ENCODE measurements at places on chromosomes 16 and 17. TPM values are rescaled to one million over a fixed set of nuclear protein-coding genes. Genes with fewer than 3 reads are reported as not detected.

DNA sequence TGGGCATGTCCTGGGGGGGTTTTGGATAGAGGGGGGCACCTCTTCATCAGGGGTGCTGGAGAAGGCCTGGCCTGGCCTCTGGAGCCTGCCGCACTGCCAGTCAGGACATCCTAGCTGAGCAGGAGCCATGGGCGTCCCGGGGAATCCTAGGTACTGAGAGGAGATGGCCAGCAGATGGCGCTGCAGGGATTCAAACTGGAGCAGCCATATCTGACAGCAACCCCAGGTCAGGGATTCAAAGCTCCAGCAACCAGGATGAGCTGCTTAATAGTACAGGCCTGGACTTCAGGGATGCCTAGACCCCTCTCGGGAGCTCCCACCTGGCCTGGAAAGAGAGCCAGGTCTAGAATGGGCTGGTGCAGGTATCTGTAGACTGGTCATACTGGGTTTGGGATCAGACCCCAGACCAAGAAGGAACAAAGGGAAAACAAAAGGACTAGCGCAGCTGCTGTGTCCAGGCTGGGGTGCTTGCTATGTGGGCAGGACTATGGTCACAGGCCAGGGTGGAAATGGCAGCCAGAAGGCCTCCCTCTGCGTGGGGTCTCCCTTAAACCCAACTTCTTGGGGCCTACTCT is 306.9 kb upstream of the RBFOX1 start:
- peak; percentile 56 for DNase-seq

DNA sequence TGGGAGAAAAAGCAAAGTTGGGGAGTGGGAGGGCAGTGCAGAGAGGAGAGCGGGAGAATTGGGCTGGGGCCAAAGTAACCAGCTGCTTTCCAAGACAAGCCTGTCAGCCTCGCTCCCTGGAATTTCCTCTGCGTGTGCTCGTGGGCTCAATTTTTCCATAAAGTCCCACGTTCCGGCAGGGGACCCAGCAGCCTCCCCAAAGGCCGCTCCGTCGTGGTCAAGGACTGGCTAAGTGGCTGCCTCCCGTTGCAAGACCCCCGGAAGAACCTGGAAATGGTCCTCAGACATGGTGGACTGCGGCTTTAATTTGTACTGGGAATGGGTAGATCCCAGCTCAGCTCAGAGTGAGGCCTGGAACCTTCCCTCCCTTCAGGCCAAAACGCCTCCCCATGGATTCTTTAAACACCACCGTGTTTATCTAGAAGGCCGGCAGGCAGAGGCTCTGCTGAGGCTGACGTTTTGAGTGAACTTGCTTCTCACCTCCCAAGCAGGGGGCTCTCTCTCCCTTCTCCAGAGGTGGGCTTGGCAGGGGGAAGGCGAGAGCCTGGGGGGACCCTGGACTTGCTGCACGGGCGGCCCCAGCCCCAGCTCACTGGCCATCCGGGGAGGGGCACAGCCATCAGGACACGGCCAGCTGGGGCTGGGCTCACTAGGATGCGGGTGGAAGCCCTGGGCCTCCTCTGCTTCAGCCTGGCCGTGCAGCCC is 190.0 kb downstream of the C16orf95 start:
- DNase-seq: no peak

DNA sequence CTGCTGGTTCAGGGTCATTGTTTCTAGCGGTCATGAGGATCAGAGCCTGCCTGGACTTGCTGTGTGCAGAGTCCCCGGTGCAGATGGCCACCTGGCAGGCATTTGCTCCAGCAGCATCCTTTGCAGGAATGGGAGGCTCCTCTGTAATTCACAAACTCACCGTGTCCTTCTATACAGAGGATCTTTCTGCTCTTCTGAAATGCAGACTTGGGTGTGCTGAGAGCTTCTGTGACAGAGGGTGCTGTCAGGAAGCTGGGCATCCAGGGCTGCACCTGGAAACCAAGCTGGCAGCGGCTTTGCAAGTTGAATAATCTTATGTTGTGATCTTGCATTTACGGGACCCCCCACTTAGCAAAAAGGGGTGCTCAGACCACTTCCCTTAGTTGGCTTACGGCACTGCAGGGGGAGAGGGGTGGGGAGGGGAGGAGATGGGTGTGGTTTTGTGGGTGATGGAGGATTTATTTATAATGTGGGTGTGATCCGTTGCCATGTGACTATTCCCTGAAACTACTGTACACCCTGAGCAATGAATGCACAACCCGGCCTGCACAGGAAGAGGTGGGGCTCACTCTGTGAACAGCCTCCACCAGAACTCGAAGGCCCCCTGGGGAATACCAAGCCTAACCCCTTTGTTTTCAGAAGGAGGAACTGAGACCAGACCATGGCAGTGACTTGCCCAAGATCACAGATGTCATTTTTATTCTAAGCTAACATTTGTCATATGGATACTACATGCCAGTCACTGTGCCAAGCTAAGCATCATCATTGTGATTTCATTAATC is 178.3 kb downstream of the PRKCB start:
- DNase-seq: no peak

GRCh38 chr16:15897834-15898254 is 9.4 kb upstream of the CEP20 start:
- no peak for DNase-seq

DNA sequence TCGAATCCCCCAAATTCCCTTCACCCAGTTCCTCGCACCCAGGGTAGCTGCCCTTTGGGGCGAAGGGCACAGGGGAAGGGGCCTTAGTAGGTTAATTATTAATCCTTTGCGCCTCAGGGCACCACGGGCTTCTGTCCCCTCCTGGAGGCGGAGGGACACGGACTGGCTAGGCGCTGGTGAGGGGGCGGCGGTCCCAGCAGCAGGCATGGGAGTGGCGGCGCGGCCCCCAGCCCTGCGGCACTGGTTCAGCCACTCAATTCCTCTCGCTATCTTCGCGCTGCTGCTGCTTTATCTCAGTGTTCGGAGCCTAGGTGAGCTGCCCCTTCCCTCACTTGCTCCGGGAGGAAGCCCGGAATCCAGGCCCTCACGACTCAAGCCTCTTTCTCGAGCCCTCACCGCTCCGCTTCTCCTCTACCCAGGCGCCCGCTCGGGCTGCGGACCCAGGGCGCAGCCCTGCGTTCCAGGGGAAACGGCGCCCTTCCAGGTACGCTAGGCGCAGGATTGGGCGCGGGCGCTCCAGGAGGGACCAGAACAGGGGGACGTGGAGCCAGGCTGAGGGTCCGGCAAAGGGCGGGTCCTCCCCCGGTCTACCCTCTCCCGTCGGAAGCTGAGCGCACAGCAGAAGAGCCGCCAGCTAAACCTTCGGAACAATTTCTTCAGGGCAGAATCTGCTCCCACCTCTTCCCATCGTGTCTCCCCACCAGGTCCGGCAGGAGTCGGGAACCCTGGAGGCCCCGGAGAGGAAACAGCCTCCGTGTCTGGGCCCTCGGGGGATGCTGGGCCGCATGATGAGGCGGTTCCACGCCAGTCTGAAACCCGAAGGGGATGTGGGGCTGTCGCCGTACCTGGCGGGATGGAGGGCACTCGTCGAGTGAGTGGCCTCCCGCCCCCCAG is at the start of gene GLTPD2:
Gene GLTPD2 (plus strand): TSS at position 158 of the 894 bp plus-strand sequence. CDS start 48 bp downstream, at position 206.
- DNase-seq: no peak

Gene MFAP4
- 9.2 TPM for total RNA-seq

DNA sequence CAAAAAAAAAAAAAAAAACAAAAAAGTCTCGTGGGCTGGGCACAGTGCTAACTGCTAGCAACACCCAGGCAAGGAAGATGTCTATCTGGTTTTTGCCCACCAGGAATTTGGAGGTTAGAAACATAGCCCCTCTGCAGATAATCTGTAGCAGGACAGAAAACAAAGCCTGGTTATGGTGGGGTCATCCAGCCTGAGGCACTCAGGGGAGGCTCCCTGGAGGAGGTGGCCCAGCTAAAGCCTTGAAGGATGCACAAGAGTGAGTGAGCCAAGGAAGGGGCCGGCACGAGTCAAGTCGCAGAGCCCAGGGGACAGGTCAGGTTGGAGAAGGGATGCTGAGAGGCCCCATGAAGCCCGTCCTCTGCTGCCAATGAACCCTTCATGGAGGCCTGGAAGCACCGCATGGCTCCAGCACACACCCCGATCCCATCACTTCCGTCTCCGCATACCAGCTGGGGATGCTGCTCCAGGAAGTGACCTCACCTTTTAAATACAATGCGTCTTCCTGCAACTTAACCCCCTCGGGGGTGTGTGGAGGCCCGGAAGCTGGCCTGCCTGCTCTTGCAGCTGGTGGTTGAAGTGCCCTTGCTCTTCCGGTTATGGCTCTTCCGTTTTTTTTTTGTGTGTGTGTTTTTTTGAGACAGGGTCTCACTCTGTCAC is 86.5 kb downstream of the ENGASE start:
- DNase-seq: no peak

- no peak for DNase-seq
These were observed 57.2 kb downstream of the NACA2 start for GRCh38 chr17:61533797-61534196.

Gene RRAD
- total RNA-seq: 164 TPM

DNA sequence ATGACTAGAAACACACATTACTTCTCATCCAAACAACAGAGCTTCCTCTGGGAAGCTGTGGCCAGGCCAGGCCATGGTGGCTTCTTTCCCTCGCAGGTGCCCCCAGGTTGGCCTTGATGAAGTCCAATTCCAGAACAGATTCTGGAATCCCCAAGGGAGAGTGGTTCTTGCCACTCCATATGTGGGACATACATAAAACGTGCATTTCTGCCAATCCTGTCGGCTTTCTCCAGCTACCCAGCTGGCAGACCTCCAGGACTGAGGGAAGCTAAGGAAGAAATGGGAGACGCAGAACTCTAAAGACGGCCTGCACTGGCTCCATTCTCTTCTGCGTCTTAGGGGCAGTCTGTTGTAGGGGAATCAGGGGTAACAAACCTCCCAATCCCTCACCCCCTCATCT is 219.2 kb upstream of the CDH5 start:
- no peak for DNase-seq

- no peak for DNase-seq
These were observed 2.5 kb downstream of the RSL1D1 start for GRCh38 chr16:11848842-11849241.

DNA sequence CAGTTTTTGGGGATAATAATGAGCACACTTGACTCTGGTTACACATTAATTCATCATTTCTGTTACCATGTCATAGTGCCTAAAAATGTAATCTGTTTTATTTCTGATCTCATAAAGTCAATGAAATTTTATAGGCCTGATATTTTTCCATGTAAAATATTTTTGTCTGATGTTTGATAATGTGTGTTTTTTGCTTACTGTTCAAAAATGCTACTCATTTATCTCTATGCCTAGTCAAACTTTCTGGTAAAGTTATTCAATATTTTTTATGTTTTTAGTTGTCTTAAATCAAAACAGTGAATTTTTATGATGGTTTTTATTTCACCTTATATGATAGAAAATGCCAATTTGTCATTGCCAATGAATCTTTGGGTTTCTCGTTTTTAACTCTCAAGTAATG is 147.0 kb downstream of the AHSP start:
- no peak for DNase-seq

Gene TVP23A
- total RNA-seq: not detected
